ENCODE measurements at places on chromosomes 2 and 18.
A peak's percentile ranks its signal among the peaks of the same experiment; 100 is the strongest.

DNA sequence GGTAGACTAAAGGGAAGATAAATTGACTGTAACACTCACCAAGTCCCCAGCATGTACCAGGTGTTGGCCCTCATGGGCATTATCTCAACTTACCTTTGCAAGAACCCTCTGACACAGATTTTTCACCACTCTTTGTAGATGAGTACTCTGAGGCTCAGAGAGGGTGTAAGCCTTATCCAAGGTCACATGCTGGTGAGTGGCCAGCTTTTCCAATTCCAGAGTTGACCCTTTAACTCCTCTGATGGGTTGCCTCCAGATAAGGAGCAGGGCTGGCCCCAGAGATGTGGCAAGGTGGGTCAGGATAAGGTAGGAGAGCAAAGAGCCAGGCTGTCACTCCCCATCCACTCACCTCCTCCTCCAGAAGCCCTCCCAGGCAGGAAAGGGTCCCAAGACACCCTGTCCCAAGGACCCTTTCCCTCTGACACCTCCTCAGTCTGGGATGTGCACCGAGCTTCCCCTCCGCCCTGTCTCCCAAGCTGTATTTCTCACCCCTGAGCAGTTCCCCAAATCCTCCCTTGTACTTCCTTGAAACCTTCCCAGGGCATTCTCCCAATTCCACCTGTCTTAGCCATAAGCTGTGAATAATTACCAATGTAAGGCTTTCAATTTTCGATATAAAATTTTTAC is 165.9 kb downstream of the ZFP36L2 start:
- peaks cover 15% of the 10 kb centered on the region for H3K36me3 ChIP-seq
- no peak overlapping the region for H3K27ac ChIP-seq
- peaks cover 3% of the 10 kb centered on the region for H3K4me1 ChIP-seq
- no peak overlapping the region for H3K4me3 ChIP-seq
- no peak for DNase-seq

DNA sequence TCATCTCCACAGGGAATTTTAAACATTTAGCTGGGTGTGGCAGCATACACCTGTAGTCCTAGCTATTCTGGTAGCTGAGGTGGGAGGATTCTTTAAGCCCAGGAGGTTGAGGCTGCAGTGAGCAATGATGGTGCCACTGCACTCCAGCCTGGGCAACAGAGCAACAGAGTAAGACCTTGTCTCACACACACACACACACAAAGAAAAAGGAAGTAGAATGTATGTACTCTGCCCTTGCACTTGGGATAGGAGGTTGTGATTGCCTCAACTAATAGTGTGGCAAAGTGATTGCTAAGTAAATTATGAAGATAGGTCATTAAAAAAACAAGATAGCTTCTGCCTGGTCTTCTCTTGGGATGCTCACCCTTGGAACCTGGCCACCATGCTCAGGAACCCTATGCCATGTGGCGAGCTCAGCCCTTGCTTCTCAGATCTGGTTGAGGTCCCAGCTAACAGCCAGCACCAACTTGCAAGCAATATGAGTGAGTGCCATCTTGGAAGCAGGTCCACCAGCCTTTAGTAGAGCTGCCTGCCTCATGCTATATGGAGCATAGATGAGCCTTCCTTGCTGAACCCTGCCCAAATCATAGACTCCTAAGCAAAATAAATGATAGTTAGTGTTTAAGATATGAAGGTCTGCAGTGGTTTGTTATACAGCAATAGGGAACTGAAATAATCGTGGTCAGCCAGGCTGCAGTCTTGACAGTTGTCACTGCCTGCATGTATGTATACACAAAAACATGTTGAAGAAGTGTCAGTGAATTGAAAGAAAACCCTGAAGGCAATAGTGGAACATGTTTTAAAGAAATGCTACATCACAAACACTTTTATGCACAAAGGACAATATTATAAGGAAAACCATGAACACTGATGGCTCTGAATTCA is 30.1 kb upstream of the PNO1 start:
- no peak overlapping the region for H3K27ac ChIP-seq
- no peaks in the 10 kb centered on the region for H3K36me3 ChIP-seq
- DNase-seq = no peak
- no peak overlapping the region for H3K4me3 ChIP-seq
- no peaks in the 10 kb centered on the region for H3K4me1 ChIP-seq

DNA sequence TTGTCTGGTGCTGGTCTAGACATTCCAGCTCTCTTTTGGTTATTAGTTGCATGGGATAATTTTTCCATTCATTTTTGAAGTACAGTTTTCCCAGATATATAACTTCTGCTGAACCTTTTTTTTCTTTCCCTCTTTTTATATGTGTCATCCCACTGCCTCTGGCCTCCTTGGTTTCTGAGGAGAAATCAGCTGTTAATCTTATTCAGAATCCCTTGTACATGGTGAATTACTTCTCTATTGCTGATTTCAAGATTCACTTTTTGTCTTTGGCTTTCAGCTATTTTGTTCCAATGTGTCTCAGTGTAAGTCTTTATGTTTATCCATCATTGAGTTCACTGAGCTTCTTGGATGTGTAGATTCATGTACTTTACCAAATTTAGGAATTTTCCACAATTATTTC is 99.7 kb downstream of the ARHGEF4 start:
- peaks cover 5% of the 10 kb centered on the region for H3K36me3 ChIP-seq
- H3K4me3 ChIP-seq = no peak overlapping the region
- no peak overlapping the region for H3K27ac ChIP-seq
- no peak for DNase-seq
- no peaks in the 10 kb centered on the region for H3K27me3 ChIP-seq

- no peak overlapping the region for H3K27ac ChIP-seq
- H3K27me3 ChIP-seq = peaks cover 17% of the 10 kb centered on the region
- no peak for DNase-seq
- no peak overlapping the region for H3K4me3 ChIP-seq
- H3K4me1 ChIP-seq = peaks cover 13% of the 10 kb centered on the region
These were observed 13.7 kb upstream of the SKOR2 start for GRCh38 chr18:47265197-47265596.

GRCh38 chr18:49022311-49023161 is 71.8 kb upstream of the SMAD7 start:
- no peak for DNase-seq
- H3K27ac ChIP-seq = no peak overlapping the region
- H3K4me3 ChIP-seq = no peak overlapping the region
- no peaks in the 10 kb centered on the region for H3K4me1 ChIP-seq

DNA sequence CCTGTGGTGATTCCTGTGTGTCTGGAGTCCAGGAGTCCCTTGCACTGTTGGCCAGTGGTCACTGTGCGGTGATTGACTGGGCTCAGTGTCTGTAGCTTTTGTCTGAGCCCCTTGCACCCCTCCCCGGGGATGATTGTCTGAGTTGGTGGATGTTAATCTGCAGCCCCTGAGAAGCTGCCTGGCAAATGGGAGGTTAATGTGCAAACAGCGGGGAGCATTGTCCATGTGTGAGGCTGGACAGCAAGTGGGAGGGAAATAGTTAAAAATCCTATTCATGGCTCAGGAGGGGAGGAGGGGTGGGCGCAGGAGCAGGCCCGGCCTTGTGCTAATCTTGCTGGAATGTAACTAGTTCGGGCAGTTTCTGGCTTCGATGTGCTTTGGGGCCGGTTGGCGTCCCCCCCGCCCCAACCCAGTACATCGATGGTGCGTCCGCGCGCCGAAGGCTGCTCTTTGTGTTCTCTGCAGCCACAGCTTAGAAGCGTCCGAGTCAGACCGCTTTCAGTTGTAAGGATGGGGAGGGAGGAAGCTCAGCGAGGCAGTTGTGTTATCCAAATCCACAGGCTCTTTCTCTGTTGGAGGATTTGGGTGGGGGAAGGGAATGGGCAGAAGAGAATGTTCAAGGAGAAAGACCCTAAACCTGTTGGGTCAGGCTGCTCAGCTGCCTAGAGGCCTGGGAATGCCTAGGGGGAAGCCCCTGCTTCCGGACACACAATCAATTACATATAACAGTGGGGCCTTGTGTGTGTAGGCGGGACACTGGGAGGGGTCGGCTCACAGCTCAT is 71.8 kb downstream of the TGOLN2 start:
- no peaks in the 10 kb centered on the region for H3K36me3 ChIP-seq
- peak; percentile 43 for DNase-seq
- peaks cover 10% of the 10 kb centered on the region for H3K27me3 ChIP-seq
- peak overlapping the region; percentile 95 for H3K27ac ChIP-seq
- H3K4me1 ChIP-seq = peaks cover 60% of the 10 kb centered on the region
- H3K4me3 ChIP-seq = peak overlapping the region; percentile 78

GRCh38 chr2:30105556-30105955 is 41.3 kb upstream of the YPEL5 start:
- peaks cover 3% of the 10 kb centered on the region for H3K4me1 ChIP-seq
- no peaks in the 10 kb centered on the region for H3K27me3 ChIP-seq
- no peak overlapping the region for H3K27ac ChIP-seq
- H3K4me3 ChIP-seq = no peak overlapping the region
- no peaks in the 10 kb centered on the region for H3K36me3 ChIP-seq
- DNase-seq = no peak

All from glutamatergic neuron (in vitro differentiated cells).